ENCODE measurements at places on chromosomes 11 and 22.
A peak's percentile ranks its signal among the peaks of the same experiment; 100 is the strongest.

- no peak for DNase-seq
These were observed 8.9 kb upstream of the RAB3IL1 start for GRCh38 chr11:61926235-61926634.

DNA sequence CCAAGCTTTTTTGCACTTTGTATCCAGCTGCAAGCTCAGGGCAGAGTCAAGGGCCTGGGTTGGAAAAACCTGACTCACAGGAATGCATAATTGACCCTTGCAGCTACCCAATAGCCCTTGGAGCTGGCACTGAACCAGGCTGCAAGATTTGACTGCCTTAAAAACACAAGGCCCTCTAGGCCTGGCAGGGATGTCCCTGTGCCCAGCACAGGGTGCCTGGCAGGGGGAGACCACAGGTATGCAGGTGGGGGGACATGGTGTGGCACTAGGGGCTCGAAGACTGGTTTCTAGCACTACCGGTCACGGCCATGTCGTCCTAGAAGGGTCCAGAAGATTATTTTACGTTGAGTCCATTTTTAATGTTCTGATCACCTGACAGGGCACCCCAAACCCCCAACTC lies 30.2 kb downstream of the SBF1 start:
- DNase-seq = no peak

DNA sequence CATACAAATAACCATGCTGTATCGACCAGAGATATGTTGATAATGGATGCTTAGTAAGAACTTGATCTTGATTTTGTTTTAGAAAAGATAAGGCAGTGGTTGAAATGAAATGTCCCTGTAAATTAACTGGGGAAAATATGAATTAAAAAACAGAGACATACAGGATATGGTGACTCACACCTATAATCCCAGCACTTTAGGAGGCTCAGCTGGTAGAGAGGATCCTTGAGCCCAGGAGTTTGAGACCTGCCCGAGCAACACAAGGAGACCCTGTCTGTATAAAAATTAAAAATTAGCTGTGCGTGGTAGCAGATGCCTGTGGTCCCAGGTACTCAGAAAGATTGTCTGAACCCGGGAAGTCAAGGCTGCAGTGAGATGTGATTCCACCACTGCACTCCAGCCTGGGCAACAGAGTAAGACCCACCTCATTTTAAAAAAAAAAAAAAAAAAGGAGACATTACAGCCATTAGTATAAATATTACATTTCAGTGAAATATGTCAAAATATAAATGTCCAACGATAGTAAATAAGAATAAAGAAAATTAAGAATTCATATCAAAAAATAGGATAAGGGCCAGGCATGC lies 4.6 kb downstream of the PICALM start:
- no peak for DNase-seq

DNA sequence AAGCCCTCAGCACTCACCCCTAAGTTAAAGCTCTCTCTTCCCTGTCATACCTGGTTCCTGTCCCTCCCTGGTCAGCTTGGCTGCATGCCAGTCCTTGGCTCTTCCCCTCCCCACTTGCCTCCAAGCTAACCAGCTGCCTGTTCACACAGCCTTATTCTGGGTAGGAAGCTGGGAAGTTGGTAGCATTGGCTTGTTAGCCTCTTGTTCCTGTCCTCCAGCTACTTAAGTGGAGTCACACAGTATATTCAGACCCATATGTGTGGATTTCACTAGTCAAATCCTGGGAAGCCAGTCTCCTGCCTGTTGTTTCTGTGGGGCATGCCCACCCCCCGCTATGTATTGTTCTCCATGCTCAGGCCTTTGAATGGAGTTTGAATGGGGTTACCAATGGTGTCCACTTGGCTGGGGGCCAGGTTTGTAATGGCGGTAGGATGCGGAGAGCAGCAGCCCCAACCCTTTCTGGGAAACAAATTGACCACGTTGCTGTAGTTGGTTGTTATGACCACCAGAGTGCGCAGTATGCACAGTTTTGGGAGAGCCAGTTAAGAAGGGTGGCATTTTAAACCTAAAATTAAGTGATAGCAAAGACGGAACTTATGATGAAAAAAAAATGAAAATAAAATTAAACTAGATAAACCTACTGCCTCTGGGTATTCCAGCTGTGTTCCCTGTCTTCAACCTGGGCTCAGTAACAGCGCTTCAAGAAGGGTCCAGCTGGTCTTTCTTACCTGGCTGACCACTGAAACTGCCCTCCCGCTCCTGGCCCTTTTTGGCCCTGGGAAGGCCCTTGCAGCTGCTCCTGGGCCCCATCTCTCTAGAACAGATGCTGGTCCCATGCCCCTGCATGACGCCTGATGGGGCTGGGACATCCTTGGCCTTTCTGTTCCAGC lies 10.7 kb upstream of the RPS3 start:
- peak; percentile 60 for DNase-seq

- no peak for DNase-seq
These were observed 19.6 kb downstream of the FGF3 start for GRCh38 chr11:69799582-69799981.

GRCh38 chr11:108817976-108818375 lies 153.1 kb downstream of the DDX10 start:
- no peak for DNase-seq

Measured in nephron progenitor cell (in vitro differentiated cells).